ENCODE measurements at places on chromosomes 2 and 18.

DNA sequence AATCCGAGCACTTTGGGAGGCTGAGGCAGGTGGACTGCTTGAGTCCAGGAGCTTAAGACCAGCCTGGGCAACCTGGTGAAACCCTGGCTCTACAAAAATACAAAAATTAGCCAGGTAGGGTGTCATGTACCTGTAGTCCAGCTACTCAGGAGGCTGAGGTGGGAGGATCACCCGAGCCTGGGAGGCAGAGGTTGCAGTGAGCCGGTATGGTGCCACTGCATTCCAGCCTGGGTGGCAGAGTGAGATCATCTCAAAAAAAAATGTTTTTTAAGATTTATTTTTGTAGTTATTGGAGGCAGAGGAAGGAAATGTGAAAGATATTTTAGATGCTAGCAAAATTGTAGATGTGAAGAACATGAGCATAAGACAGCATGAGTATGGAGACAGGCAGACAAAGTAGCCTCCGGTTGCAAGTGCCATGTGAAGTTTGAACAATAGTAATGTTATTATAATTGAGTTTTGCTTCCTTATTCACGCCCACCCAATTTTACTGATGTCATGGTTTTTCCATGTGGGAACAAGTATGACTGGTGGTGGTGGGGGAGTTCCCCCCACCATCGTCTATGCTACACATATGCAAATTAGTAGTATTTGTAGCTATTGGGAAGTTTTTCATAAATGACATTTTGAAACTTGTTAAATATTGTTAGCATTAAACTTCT lies 18.0 kb downstream of the REL start:
- no peak for DNase-seq

- no peak for DNase-seq
These were observed 392.9 kb downstream of the PID1 start for GRCh38 chr2:228878138-228878537.

DNA sequence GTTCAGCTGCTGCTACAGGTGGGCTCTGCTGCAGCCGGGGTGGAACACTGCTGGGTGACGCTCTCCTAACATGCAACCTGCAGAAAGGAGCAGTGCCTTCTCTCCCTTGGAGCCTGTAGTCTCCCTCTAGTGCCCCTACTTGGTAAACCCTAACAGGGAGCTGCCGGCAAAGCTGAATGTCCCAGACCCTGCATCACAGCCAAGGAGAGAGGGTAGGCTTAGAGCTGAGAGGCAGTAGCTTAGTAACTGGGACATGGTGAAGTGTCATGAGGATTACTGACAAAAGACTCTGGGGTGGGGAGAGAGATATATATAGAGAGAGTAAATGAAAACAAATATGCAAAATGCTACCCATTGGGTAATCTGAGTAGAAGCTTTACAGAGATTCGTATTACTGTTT lies 9.9 kb downstream of the NCAPH start:
- no peak for DNase-seq

GRCh38 chr18:46262856-46263255 lies 158.7 kb downstream of the HAUS1 start:
- DNase-seq: no peak

- no peak for DNase-seq
These were observed 338.1 kb upstream of the SPHKAP start for GRCh38 chr2:228519561-228519960.

- no peak for DNase-seq
These were observed 8.5 kb upstream of the RALBP1 start for GRCh38 chr18:9466846-9467245.

DNA sequence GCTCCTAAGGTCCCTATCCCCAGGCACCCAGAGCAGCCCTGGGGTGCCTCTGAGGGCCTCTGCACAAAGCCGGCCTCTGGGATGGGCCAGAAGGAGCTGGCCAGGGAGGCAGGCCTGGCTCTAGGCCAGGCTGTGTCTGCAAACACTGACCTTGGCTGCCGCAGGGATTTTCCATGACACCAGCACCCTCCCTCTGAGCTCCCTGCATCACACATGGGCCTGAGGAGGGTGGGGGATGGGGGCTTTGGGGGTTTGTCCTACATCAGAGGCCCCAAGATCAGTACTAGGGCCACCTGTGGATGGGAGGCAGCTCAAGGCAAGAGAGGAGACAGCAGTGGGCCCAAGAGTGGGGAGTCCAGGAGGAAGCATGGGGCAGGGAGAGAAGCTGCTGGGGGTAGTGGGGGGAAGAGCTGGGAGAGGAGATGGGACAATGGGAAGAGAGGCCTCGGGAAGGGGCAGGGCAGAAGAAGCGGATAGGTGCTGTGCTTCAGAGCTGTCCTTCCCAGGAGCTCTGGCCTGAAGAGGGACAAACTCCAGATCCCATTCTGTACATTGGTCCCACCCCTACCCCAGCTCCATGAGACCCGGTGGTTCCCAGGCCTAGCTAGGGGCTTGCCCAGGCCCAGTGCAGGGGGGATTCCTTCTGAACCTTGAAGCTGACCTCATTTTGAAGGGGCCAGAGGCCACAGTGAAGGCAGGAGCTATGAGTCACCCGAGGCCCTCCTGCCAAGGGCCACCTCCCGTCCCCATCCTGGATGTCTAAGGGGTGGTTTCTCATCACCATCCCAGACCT lies 28.0 kb downstream of the KCNK3 start:
- DNase-seq: no peak

DNA sequence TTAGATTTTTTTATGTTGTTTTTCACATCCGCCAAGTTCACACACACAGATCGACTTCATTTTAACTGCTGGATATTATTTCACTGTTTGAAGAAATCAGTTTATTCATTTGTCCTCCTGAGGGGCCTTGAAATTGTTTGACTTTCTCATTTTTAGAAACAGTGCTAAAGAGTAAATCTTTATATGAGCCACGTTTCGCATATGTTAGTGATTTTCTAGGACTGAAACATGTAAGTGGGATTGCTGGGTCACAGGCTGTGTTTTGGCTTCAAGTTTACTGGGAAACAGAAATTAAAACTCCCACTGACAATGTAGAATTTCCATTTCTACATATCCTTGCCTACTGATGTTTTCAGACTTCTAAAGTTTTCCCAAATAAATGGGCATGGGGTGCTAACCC lies 363.8 kb downstream of the NCKAP5 start:
- DNase-seq: no peak

- no peak for DNase-seq
These were observed 45.0 kb downstream of the ROCK2 start for GRCh38 chr2:11299439-11299838.

DNA sequence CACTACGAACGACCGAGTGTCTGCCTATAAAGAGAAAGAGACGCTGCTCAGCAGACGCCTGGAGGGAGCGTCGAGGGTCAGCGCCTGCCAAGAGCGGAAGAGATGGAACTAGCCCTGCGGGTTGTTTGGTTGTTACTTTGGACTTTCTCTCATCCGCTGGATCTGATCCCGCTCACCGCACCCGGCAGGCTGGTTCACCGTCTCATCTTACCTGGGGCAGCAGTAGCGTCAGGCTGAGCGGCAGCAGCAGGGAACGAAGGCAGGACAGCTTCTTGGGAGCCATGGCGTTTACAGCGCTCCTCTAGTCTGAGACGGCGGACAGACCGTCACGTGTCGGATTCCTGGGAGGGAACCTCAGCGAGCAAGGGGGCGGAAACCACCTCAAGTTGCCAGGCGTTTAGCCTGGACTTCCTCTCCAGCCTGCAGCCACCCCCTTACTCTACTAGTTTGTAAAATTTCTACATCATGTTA lies 1.9 kb downstream of the GLB1L start:
- no peak for DNase-seq

DNA sequence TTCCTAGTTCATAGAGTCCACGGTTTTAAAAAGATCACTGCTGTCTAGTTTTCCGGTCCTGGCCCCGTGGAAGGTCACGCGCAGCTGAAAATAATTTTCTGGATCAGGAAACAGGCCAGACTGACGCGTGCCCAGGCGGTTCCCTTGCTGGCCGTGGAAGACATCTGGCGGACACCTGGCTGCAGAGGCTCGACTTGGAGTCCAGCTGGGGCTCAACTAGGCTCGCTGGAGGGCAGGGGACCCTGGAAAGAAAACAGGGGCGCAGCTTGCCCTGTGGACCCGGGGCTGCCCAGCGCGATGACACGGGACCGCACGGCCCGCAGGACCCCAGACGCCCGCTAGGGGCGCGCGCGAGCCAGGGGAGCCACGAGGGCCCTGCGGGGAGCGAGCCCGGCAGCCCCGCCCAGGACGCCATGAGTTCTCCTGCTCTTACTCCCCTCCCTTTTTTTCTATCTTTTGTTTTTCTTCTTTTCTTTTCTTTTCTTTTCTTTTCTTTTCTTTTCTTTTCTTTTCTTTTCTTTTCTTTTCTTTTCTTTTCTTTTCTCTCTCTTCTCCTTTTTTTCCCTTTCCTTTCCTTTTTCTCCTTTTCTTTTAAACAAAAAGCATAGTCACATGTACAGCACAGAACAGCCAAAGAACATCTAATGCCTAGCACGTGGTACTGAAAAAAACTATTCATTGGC lies 43.2 kb upstream of the UBE2F start:
- peak; percentile 18 for DNase-seq

All from NCI-H1048 (cell line).